ENCODE measurements at places on chromosomes 6 and 20.

DNA sequence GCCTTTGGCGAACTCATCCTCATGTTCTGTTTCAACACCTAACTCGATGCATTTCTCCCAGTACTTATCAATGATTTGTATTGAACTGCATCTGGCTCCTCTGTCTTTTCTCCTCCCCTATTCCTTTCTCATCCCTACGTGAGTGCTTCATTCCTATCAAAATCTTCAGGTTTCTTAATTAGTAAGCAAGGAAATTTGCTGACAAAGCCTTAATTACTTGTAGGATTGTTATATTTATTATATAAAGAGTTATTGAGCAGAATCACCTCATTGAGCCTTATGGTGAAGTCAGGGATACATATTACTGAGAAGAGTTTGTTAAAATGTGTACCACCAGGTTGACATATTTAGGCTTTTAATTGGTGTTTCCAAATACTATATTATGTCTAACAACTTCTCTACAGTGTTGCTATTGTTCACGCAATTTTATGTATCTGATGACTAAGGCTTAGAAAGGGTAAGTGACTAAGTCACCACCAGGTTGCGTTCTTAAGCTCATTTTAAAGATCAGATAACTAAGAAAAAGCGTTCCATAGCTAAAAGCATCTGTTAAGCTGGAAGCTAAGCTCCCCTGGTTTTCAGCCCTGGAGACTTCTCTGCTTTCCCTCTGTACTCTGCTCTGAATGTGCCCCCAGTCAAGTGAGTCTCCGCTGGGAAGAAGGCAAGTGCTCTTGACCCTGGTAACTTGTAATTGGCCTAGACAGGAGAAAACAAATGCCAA is 18.9 kb downstream of the SCGN start:
- no peak for DNase-seq

DNA sequence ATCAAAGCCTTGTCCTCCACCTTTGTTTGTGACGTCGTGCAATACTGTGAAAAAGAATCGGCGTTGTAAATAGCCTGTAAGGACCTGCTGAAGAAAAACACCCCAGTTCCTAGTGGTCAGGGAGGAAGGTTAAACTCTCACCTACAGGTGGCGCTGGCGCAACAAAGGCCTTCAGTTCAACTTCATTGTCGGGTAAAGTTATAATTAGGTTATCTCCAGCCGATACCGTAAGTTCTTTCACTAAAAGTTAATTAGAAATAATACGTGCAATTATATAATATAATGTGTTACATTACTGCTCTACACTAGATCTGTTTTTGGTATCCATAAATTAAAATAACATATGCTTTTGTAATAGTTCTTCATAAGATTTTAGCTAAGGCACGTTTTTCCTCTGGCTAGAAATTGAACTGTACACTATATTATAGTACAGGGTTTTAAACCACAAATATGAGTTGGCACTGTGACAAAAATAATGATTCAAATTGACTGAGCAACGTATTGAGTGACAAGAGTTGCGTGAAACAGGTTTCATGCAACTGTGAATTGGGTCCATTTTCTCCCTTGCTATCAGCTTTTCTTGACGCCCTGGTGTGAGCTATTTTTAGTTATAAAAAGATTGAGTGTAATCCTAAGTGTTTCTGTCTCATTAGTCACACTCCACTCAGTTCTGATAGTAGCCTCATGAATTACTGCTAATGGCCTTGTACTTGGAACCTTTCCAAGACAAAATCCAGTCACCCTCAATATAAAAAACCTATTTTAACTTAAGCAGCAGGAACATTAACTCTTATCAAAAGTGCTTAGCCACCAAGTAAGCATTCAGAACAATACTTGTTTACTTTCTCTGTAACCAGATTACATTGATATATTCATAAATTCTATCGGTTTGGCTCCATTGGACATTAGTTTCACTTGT is 62.3 kb downstream of the KIAA0319 start:
- peak; percentile 59 for DNase-seq

DNA sequence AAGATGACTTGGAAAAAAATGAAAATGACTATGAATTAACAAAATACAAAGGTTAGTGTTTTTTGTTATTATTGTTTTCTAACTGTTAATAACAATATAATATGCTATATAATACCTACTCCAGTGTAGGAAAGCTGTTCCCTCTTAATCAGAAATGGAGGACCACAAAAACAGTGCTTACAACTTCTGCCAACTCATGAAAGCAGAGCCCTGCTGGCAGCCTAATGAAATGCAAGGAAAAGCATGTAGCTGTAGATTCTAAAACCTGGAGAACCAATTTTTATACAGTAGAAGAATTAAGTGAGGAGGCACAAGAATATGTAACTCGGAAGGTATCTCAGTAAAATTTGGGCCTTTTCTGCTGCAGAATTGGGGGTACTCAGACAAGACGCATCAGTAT is 29.4 kb downstream of the PHIP start:
- no peak for DNase-seq

GRCh38 chr6:42781546-42781795 is 381 bp upstream of the BICRAL start:
- DNase-seq, result no peak

GRCh38 chr6:16619777-16620176 is 141.5 kb downstream of the ATXN1 start:
- DNase-seq, result no peak

GRCh38 chr20:36541768-36542488 is 609 bp downstream of the MYL9 start:
- no peak for DNase-seq

DNA sequence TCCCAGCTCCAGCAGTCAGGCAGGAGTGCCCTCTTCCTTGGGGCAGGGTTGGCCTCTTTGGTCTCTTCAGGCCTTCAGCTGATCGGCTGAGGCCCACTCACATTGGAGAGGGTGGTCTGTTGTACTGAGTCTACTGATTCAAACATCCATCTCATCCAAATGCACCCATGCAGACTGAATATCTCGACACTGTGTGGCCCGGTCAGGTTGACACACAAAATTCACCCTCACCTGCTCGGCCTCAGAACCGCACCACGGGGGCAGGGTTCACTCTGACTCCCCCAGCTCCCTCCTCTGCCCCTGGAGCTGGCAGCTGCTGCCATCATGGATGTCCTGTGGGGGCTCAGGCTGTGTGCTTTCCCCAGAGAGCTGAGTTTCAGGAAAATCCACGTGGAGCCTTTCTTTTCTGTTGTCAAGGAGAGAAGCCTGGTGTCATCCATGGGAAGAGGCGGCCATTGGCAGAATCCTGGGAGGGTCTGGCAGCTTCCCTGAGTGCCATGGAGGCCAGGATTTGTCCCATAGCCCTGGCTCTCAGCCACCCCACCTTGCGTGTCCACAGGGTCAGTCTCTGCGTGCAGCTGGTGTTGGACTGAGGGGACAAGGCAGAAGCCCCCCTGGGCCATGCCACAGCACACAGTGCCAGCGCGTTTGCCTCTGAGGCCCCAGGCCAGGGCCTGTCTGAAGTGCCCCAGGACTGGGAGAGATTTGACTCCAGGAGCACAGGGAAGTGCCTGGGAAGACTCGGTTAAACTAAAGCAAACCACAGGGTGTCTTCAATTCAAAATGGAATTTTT is 114.1 kb downstream of the ERMARD start:
- DNase-seq, result no peak

DNA sequence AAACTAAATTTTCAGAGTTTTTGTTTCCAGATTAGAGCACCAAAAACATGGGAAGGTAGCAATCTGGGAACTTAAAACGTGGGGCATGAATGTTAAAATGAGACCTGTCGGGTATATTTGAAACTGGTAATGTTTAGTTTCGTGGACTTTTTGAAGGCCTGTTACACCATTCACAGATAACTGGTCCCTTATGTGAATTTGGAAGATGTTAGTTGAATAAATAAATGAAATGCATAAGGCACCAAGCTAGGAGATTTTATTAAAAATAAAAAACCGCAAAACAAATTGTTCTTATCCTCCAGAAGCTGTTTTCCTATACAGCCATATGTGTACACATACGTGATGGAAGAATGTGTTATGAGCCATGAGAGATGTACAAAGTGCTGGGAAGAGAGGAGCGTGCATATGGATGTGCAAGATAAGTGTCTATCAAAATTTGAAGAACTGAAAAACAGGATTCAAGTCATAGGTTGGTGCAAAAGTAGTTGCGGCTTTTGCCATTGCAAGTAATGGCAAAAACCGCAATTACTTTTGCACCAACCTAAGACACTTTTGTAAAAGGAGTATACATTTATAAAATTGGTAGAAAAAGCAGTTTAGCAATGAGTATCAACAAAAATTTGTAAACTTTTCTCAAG is 700 bp upstream of the MCUR1 start:
- no peak for DNase-seq

DNA sequence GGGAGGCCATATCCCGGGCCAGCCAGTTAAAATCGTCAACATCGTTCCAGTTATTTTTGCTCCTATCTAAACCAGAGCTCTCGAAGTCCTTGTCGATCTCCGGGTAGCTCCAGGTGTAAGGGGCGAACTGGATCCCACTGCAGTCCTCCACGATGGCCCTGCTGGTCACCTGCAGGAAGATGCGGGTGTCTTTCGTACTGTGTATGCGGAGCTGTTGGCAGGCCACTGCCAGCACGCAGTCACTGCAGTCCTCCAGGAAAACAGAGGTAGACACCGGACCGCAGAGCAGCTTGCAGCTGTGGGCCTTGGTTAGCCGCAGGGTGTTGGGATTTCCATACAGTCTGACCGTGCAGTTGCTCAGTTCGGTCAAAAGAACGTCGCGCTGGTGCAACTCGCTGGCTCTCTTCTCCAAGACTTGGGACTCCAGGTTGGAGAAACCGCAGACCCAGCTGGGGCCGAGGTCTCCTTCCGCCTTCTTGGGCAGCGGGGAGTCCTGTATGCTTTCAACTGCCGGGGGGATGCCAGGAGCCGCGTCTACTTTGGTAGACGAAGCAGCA is 742 bp downstream of the TBCC start:
- DNase-seq, result no peak

DNA sequence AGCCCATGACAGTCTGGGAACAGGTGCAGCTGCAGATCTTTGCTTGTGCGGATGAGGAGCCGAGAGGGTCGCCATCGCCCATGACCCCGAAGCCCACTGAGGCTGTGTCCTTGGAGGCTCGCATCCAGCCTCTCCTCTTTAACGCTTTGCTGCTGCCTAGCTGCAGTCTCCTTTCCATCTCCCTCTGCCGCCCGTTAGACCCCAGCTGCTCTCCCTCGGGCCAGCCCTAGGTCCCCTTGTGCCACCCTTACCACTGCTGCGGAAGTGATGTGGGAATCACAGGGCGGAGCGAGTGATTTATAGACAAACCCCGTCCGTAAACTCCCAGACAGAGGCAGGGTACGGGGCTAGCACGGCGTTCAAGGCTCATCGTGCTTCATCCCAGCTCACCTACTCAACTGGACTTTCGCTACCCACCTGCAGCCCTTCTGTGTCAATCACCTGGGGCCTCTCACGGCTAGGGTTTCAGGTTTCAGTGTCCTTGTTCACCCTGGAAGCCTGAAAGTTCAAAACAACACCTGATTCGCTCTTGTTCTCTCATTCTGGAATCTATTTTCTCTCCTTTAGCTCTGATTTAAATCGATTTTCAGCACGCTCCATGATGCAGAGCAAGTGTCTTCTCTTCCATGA is 76.1 kb downstream of the PAX1 start:
- DNase-seq, result no peak

GRCh38 chr6:69135927-69136326 is 500.8 kb downstream of the ADGRB3 start:
- DNase-seq, result no peak

DNA sequence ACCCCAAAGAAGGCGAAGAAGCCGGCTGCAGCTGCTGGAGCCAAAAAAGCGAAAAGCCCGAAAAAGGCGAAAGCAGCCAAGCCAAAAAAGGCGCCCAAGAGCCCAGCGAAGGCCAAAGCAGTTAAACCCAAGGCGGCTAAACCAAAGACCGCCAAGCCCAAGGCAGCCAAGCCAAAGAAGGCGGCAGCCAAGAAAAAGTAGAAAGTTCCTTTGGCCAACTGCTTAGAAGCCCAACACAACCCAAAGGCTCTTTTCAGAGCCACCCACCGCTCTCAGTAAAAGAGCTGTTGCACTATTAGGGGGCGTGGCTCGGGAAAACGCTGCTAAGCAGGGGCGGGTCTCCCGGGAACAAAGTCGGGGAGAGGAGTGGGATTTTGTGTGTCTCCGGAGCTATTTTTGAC is 69.6 kb downstream of the HFE start:
- DNase-seq, result no peak

DNA sequence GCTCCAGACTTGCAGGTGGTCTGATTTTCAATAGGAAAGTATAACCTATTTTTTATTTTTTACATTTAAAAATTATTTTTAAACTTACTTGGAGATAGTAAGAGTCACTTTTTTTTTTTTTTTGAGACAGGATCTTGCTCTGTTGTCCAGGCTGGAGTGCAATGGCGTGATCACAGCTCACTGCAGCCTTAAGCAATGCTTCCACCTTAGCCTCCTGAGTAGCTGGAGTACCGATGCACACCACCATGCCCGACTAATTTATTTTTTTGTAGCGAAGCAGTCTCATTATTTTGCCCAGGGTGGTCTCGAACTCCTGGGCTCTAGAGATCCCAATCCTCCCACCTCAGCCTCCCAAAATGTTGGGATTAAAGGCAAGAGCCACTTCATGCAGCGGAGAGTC is 84.8 kb upstream of the RALY start:
- DNase-seq, result no peak

GRCh38 chr6:132481189-132481588 is 31.7 kb downstream of the STX7 start:
- no peak for DNase-seq

GRCh38 chr6:71011871-71012371 is 55.1 kb upstream of the B3GAT2 start:
- DNase-seq, result no peak

DNA sequence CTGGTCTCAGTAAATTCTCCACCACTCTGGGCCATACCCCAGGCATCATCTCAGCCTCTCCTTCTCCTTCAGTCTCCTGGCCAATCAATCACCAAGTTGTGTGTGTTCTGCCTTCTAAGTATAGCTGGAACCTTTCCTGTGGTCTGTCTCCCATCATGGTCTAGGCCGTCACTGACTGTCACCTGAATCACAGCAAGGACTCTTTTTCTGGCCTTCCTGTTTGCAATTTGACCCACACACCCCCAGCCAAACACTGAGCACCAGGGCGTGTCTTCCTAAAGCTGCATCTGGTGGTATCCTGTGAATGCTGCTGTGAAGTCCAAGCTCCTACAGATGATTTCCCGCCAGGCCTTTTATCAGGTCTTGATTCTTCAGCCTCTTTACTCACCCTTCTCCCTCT is 52.6 kb upstream of the PRELID3B start:
- DNase-seq, result no peak

All from HS-27A (cell line).